ENCODE measurements at places on chromosomes 7 and 10.
A peak's percentile ranks its signal among the peaks of the same experiment; 100 is the strongest.

GRCh38 chr10:22252224-22252800 lies 34.5 kb upstream of the EBLN1 start:
- no peak for DNase-seq

- peak; percentile 42 for DNase-seq
Observed at GRCh38 chr10:63866075-63866746, 345.0 kb downstream of the REEP3 start.

GRCh38 chr7:43337811-43338210 lies 225.4 kb downstream of the HECW1 start:
- no peak for DNase-seq

GRCh38 chr10:117441812-117442443 lies 66.7 kb upstream of the PDZD8 start:
- no peak for DNase-seq

GRCh38 chr10:3779158-3779741 lies 5.8 kb downstream of the KLF6 start:
- no peak for DNase-seq

DNA sequence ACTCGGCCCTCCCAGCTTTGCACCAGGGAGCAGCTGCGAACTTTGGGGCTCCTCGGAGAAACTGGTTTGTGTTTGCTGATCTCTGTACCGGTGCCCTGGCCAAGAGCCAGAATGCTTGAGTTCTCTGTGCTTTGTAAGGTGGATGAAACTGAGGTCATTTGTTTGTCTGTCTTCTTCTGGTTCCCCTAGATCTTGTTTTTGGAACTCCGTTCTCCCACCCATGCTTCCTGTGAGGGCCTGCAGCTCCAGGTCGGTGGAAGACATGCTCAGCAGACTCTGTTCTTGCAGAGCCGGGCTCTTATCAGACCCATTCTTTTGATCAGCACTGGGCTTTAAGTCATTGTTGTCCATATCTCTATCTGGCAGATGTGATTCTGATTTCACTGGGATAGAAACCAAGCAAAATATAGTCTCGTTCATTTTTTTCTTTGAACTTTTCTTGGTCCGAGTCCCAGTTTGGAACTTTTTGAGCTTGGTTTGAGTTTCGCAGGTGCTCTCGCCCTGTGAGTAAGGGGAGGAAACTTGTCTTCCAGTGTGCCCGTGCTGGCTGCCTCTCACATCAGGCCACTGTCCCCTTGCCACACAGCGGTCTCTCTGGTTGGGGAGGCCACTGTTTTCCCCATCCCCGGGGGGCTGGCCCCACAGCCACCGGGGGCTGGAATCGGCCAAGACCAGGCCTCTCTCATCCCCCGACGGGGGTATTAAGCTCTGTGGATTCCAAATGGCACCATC lies 31.2 kb downstream of the JCAD start:
- no peak for DNase-seq

DNA sequence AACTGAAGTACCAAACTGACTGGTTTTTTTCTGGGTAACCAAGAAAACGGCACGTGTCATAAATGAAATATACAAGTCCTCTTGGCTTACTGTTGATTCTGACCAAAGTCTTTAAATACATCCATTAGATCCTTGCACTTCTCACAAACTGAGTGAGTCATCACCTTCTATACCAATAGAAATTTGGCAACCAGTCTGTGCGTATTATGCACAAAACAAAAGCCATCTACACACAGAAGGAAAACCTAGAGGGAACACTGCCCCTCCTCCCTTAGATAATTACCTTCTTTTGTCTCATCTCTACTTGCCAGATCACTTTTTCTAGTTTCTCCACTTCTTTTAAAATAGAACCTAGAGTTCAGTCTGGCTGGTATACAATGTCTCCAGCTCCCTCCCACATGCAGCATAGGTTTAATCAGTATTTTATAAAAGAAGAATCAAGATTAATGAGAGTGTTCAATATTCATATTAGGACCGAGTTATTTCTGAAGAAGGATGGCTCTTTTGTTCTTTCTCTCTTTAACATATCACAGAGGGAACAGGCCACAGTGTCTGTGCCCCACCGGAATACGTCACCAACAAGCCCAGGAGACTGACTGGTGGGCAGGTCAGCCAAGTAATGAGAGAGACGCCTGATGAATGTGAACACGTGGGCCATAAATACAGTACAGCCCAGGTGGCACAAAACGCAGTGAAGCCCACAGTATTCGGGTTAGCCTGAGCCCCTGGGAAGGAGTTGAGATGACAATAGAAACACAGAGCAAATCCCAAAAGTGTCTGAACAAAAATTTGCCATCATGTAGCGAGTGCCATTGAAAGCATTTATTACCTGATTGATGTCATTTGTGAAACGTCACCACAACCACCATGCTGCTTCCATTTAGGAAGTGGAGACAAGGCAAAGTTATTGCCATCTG lies 91.3 kb downstream of the KIAA1549 start:
- DNase-seq, result peak; percentile 81

- no peak for DNase-seq
Observed at GRCh38 chr7:31664890-31665289, 22.1 kb upstream of the PPP1R17 start.

GRCh38 chr10:69458430-69459100 lies 7.3 kb downstream of the TSPAN15 start:
- DNase-seq, result no peak

GRCh38 chr7:24354456-24354855 lies 70.5 kb downstream of the NPY start:
- DNase-seq, result no peak

DNA sequence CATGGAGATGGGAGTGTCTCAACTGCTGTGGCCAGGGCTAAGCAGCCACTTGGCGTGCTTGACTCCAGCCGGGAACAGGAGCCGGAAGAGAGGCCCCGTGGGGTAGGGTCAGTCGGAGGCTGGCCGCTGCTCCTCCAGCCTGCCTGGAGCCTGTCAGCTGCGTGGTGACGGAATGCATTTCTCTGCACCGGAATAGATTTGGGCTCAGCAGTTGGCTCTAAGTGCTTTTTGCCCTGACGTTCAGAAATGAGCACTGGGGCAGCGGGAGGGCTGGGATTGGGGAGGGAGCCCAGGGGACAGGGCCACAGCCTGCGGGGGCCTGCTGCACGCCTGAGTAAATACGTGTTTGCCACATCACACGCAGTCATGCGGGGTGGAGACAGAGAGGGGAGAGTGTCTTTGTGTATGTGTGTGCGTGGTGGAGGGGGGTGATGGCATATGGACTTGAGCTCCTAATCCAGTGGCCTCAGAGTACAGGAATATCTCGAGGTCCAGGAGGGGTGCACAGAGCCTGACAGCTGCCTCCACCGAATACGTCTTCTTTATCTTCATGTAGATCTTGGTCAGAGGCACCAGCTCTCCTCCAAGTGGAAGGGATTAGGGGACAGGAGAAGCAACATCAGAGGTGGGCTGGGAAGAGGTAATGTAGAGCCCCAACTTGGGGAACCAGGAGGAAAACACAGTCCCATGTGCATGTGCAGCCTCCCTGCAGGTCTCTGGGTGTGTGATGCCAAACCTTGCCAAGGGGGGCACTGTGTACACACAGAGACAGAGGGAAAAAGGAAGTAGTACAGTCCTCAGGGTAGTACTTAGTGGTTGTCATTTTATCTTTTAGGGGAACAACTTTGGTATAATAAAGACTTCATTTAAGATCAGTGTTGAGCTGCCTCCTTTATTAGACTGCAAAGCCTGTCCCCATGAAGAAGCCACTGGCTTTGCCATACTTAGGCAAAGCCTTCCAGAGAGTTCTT lies 151.4 kb downstream of the CDH23 start:
- DNase-seq, result no peak

DNA sequence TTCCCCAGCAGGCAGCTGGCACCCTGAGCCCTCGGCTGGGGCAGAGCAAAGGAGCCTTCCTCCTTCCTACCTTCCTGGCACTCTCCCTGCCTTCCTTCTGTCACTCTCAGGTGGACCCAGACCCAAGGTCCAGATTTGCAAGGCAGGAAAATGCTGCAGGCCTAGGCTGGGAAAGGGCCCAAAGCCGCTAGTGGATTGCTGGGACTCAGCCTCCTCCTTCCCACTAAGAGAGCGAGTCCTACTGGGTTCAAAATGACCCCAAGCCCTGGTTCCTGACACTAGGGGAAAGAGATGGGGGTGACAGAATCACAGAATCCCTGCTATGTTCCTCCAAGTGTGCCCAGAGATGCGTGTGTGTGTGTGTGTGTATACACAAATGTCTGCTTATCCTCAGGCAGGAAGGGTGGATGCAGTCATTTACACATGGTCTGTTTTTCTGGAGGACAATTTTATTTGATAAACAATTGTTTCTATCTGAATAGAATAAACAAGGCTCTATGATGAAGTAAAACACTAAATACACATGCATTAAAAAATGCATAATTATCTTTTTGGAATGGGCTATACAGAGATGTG lies 1.3 kb upstream of the PLAU start:
- DNase-seq, result no peak

DNA sequence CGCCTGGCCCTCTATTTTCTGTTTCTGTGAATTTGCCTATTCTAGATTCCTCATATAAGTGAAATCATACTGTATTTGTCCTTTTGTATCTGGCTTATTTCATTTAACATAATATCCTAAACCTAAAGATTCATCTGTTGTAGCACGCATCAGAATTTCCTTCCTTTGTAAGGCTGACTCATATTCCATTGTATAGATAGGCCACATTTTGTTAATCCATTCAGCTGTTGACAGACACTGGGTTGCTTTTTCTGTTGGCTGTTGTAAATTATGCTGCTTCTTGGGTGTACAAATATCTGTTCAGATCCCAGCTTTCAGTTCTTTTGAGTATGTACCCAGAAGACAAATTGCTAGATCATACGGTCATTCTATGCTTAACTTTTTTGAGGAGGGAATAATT lies 28.8 kb upstream of the CUL1 start:
- no peak for DNase-seq

DNA sequence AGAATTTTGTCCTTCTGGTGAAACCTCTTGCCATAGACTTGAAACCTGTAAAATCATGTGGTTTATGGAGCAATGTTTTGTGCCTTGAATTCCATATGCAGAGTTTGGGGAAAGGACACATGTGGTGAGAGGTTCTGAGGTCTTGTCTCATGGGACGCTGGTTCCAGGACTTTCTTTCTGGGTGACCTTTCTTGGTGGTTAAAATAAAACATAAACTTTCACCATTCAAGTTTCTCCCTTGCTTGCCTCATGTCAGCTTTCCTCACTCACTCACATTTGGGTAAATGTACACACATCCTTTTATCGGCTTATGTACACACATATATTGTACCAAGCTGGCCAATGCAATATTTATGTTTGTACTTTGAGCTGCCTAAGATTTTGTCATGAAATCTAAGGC lies 144.9 kb upstream of the CELF2 start:
- DNase-seq, result no peak

DNA sequence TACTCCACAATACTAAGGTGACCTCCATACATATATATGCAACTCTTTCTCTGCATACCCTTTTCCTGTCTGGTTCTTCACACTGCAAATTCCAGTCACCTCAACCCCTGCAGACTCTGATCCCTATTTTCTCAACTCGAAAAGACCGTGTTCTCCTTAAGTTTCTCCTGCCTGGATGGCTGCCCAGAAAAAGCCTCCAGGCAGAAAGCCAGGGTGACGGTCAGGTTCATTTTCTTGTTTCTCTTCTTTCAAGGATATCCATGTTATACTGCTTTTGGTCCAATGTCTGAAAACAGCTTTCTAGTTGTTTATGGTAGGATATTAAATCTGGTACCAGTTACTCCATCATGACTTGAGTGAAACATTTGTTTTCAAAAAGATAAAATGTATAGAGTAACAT lies 267.8 kb upstream of the MYO3A start:
- no peak for DNase-seq

- no peak for DNase-seq
Observed at GRCh38 chr7:28349637-28350036, 62.7 kb upstream of the CREB5 start.

DNA sequence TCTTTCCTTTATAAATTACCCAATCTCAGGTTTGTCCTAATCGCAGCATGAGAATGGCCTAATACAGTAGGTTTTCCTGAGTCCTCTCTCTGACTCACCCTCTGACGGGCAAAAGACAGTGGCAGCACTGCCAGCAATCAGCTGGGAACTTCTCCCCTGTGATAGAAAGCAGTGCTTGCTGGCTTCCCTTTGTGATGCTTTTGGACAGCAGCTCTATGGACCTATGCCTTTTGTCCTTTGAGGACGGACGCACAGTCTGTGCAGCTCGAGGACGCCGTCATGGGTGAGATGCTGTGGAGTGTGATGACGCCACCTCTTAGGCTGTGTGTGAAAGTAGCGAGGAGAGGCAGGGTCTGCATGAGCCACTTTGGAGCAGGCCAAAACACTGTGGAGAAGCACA lies 68.8 kb downstream of the KIAA1217 start:
- DNase-seq, result no peak

DNA sequence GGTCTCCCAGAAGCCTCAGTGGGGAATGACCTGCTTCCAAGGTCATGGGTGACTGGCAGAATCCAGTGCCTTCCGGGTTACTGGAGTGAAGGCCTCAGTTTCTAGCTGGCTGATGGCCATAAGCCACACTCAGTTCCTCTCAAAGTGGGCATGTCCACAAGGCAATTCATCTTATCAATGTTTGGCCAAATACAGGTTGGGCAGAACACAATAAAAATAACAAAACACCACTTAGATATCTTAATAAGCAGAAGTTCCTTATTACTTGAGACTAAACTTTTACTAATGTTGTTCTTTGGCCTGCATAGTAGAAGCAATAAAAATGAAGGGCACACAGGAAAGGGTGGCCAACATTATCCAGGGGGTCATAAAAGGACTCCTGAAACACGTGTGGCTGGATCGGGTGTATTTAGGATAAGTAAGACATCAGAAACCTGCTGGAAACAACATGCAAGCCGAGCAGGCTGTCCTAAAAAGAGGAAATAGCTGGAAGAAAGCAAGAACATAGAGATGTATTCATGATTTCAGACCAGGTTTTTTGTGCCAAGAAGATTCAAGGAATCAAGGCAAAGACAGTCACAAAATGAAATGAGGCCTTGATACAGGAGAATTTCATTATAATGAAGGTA lies 19.6 kb upstream of the AKR1C2 start:
- DNase-seq, result no peak

DNA sequence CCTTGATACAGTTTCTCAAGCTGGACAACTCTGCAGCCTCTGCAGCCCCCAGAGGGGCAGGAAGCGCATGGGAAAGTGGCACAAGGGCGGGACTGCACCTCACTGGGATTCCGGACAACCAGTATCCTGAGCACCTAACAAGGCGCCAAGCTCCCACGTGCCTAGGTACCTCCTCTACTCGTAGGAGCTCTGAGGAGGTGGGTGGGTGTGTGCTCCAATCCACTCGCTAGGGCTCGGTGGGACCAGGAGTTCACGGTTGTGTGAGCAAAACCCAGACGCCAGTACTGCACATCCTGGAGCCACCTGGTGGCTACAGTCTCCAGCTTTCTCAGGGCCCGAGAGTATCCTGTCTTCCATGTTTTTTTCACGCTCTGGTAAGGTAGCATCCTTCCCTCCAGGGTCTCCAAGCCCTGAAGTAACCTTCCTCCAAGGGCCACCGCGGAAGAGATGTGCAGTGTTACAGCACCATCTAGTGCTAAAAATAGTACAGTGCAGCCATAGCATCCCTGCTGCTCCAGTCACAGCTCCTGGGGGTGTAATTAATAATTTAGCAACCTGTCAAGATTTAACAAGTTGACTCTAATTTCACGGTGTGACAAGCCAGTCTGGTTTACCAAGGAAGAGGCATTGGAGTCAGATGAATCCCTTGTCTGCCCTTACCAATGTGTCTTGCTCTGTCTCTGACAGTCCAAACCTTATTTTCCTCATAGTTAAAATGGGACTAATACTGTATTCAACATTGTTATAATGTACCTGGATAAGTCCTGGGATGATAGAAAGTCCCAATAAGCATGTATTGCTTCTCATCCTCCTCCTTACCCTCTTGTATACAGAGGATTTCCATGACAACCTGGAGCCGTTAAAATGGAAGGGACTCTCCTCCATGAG lies 70.4 kb downstream of the HERPUD2 start:
- peak; percentile 46 for DNase-seq

GRCh38 chr7:41621953-41622831 lies 80.7 kb downstream of the INHBA start:
- no peak for DNase-seq

All from NCI-H1105 treated with DMSO at 0.1 percent for 48 hours (cell line).